Heart right ventricle (tissue), 16 donors: ENCODE measurements at places on chromosomes 16 and 17.
A peak's percentile ranks its signal among the peaks of the same experiment; 100 is the strongest.

- H3K36me3 ChIP-seq = no peaks in the 10 kb centered on the region
- peak overlapping the region; percentile 63 for H3K27ac ChIP-seq
- peaks cover 13% of the 10 kb centered on the region for H3K4me1 ChIP-seq
Observed at GRCh38 chr16:11224096-11224893, 31.7 kb downstream of the SOCS1 start.

GRCh38 chr16:12341423-12341822 lies 364.9 kb downstream of the SNX29 start:
- H3K4me3 ChIP-seq = no peak overlapping the region
- no peak for DNase-seq
- H3K27ac ChIP-seq = no peak overlapping the region
- H3K36me3 ChIP-seq = no peaks in the 10 kb centered on the region
- H3K4me1 ChIP-seq = no peaks in the 10 kb centered on the region

DNA sequence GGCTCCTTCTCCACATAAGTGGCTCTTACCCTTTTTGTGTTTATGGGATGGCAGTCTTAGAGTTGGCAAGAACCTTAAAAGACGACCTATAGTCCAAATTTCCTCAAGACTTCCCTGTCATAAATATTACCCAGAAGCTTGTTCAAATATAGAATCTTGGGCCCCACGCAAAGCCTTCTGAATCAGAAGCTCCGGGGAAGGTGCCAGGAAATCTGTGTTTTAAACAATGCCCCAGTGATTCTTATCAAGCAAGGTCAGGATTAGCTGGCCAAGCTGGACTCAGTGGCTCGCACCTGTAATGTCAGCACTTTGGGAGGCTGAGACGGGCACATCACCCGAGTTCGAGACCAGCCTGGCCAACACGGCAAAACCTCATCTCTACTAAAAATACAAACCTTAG lies 85.7 kb downstream of the TIMM22 start:
- H3K4me3 ChIP-seq = no peak overlapping the region
- H3K36me3 ChIP-seq = peaks cover 92% of the 10 kb centered on the region
- H3K27ac ChIP-seq = peak overlapping the region; percentile 15
- H3K27me3 ChIP-seq = no peaks in the 10 kb centered on the region

DNA sequence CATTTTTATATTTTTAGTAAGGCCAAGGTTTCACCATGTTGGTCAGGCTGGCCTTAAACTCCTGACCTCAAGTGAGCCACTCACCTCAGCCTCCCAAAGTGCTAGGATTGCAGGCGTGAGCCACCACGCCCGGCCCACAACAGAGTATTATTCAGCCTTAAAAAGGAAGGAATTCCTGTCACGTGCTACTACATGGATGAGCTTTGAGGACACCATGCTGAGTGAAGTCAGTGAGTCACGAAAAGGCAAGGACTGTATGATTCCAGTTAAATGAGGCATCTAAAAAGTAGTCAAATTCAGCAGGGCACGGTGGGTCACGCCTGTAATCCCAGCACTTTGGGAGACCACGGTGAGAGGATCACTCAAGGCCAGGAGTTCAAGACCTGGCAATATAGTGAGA lies 9.7 kb downstream of the CSF3 start:
- H3K36me3 ChIP-seq = peaks cover 100% of the 10 kb centered on the region
- no peak overlapping the region for H3K4me3 ChIP-seq
- no peak overlapping the region for H3K27ac ChIP-seq
- H3K4me1 ChIP-seq = peaks cover 49% of the 10 kb centered on the region
- DNase-seq = no peak

- H3K27ac ChIP-seq = no peak overlapping the region
- H3K4me3 ChIP-seq = no peak overlapping the region
- no peak for DNase-seq
Observed at GRCh38 chr17:9878786-9879525, 26.1 kb downstream of the RCVRN start.

DNA sequence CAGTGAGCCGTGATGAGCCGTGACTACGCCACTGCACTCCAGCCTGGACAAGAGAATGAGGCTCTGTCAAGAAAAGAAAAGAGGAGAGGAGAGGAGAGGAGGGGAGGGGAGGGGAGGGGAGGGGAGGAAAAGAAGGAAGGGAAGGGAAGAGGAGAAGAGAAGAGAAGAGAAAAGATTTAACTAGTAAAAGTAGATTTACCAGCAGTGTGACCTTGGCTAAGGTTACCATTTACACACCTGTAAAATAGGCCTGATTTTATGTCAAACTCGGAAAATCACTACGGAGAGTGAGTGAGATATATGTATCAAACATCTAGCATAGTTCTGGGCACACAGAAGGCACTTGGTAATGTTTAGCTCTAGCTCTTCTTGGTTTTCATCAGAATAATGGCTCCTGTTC lies 109.2 kb downstream of the LYRM1 start:
- H3K27me3 ChIP-seq = no peaks in the 10 kb centered on the region
- H3K4me3 ChIP-seq = no peak overlapping the region
- no peak overlapping the region for H3K27ac ChIP-seq
- no peak for DNase-seq
- no peaks in the 10 kb centered on the region for H3K4me1 ChIP-seq
- H3K36me3 ChIP-seq = no peaks in the 10 kb centered on the region

GRCh38 chr16:12142157-12142556 lies 165.6 kb downstream of the SNX29 start:
- H3K36me3 ChIP-seq = peaks cover 4% of the 10 kb centered on the region
- no peak overlapping the region for H3K4me3 ChIP-seq
- peak overlapping the region; percentile 64 for H3K27ac ChIP-seq
- DNase-seq = peak; percentile 43

DNA sequence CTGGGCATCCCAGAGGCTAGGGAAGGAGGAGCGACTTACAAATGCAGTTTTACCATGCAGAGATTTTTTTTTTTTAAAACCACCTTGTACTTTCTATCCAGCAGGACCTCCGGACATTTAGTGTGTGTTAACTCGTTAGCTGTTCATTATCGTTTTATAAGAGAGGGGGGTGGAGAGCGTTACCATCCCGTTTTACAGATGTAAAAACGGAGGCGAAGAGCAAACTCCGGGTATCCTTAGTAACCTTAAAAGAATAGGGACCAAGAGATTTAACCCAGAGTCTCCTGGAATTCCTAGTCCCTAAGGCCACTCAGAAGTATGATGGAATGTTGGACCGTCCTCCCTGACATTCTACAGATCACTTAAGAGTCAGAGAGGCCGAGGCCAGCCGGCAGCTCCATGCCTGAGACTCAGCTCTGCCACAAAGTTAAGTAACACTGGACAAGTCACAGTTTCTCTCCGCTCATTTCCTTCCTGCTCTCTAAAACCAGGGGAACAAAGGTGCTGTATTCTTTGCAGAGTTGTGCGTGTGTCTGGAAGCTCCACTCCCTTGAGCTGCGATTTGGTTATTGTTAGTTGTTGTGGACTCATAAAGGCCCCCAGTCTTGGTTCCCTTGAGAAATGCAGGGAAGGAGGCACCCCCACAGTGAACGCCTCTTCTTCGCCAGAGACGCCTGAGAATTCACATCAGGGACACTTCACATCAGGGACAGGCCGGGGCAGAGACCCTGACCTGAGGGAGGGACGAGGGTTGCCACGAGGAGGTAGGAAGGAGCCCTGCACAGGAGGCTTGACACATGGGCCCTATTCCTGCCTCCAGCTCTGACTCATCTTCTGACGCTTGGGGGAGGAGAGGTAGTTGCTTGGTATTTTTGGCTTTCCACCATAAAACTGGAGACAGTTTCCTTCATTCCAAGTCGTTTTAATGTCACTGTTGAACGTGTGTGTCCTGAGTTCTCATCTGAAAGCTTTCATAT lies 1.2 kb downstream of the DUSP14 start:
- H3K4me1 ChIP-seq = peaks cover 40% of the 10 kb centered on the region
- H3K27ac ChIP-seq = peak overlapping the region; percentile 91
- no peaks in the 10 kb centered on the region for H3K27me3 ChIP-seq
- H3K36me3 ChIP-seq = no peaks in the 10 kb centered on the region

GRCh38 chr17:18257268-18257981 lies 1.1 kb downstream of the FLII start:
- peak overlapping the region; percentile 89 for H3K4me3 ChIP-seq
- peak; percentile 61 for DNase-seq
- H3K27me3 ChIP-seq = no peaks in the 10 kb centered on the region
- peak overlapping the region; percentile 100 for H3K27ac ChIP-seq
- H3K36me3 ChIP-seq = peaks cover 39% of the 10 kb centered on the region
- peaks cover 21% of the 10 kb centered on the region for H3K4me1 ChIP-seq

GRCh38 chr17:44907729-44908470 lies 7.4 kb downstream of the GFAP start:
- no peak overlapping the region for H3K27ac ChIP-seq
- no peak for DNase-seq
- H3K4me3 ChIP-seq = no peak overlapping the region
- H3K27me3 ChIP-seq = peaks cover 19% of the 10 kb centered on the region
- no peaks in the 10 kb centered on the region for H3K36me3 ChIP-seq
- H3K4me1 ChIP-seq = peaks cover 34% of the 10 kb centered on the region

DNA sequence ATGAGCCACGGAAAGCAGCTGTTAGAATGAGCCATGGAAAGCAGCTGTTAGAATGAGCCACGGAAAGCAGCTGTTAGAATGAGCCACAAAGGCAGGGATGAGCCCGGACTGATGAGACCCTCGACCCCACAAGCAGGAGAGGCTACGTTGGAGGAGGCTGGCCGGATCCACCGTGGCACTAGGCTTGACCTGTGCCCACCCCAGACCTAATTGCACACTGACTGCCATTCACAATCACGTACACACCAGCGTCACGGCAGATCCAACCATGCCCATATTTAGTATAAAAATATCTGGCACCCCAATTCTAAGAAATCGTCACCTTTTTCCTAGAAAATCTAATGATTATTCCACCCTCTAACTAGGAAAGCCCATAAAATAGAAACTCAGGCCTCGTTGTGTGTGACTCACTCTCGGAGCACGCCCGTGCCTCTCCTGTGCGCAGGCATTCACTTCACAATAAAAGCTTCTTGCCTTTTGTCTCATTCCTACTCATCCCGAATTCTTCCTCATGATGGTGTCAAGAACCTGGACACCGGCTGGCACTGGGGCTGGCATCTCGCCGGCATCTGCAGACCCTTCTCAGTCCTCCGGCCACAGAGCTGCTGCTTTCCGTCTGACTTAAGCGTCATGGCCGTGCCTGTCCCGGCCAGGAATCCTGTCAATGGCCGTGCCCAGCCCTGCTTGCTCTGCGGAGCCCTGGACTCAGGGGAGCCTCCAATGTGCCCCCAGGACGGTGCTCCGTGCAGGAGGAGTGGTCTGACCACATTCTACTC lies 5.5 kb upstream of the SECTM1 start:
- no peaks in the 10 kb centered on the region for H3K36me3 ChIP-seq
- no peaks in the 10 kb centered on the region for H3K27me3 ChIP-seq
- peak overlapping the region; percentile 45 for H3K4me3 ChIP-seq

- no peaks in the 10 kb centered on the region for H3K36me3 ChIP-seq
- no peaks in the 10 kb centered on the region for H3K27me3 ChIP-seq
- no peaks in the 10 kb centered on the region for H3K4me1 ChIP-seq
- H3K27ac ChIP-seq = no peak overlapping the region
- H3K4me3 ChIP-seq = no peak overlapping the region
Observed at GRCh38 chr16:10652730-10653590, 41.8 kb downstream of the TEKT5 start.

DNA sequence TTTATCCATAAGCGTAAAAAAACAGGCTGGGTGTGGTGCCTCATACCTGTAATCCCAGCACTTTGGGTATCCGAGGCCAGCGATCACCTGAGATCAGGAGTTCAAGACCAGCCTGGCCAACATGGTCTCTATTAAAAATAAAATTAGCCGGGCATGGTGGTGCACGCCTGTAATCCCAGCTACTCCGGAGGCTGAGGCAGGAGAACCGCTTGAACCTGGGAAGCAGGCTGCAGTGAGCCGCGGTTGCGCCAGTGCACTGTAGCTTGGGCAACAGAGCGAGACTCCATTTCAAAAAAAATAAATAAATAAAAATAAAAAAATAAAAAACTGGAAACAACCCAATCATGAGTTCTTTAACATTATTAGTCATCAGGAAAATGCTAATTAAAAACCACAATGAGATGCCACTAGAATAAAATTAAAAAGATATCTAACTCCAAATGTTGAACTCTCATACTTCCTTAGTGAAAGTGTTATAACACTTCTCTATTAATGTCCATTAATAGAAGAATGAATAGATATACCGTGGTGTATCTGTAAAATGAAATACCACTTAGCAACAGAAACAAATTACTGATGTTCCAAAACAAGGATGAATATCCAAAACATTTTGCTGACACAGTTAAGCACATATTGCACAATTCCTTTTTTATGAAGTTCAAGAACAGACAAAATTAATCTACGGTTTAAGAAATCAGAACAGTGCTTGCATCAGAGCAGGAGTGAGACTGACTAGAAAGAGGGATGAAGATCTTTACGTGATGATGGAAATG lies 13.1 kb downstream of the MPHOSPH6 start:
- H3K4me1 ChIP-seq = no peaks in the 10 kb centered on the region
- H3K4me3 ChIP-seq = no peak overlapping the region
- peaks cover 12% of the 10 kb centered on the region for H3K36me3 ChIP-seq
- no peak overlapping the region for H3K27ac ChIP-seq

GRCh38 chr17:38704606-38705522 lies at the start of gene MLLT6:
TSS of gene MLLT6 (plus strand) at chr17:38705273. CDS start at chr17:38705633, 360 bp downstream.
- peak; percentile 81 for DNase-seq
- H3K4me1 ChIP-seq = peaks cover 31% of the 10 kb centered on the region
- peaks cover 5% of the 10 kb centered on the region for H3K36me3 ChIP-seq
- no peaks in the 10 kb centered on the region for H3K27me3 ChIP-seq
- H3K4me3 ChIP-seq = peak within 1 kb of the TSS; percentile 89

GRCh38 chr16:19843371-19843770 lies 41.3 kb downstream of the GPRC5B start:
- no peaks in the 10 kb centered on the region for H3K27me3 ChIP-seq
- no peaks in the 10 kb centered on the region for H3K36me3 ChIP-seq
- DNase-seq = no peak
- H3K4me1 ChIP-seq = no peaks in the 10 kb centered on the region
- H3K4me3 ChIP-seq = no peak overlapping the region

DNA sequence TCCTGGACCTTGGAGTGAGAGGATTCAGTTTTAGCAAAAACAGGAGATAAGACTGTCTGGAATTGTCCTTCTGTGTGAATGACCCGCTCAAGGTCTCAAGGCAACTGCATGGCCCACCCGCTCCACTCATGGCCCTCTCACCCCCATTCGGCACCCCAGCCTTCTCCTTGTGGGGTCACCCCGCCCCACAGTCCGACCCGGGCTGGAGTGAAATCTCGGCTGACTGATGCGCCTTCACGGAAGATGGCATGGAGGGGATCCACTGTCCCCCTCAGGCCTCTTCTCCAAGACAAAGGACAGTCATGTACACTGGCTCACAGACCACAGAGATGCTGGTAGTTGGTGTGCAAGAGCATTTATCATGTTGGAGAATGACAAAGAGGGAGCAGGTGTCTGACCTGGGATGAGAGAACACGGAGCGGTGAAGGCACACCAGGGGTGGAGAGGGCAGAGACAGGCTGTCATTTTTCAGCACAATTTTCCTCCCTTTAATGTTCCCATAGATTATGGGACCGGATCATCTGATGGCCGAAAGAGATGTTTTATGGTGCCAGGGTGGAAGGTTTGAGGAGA lies 391.9 kb upstream of the TNRC6C start:
- no peak overlapping the region for H3K4me3 ChIP-seq
- no peak overlapping the region for H3K27ac ChIP-seq

- H3K4me1 ChIP-seq = no peaks in the 10 kb centered on the region
- no peaks in the 10 kb centered on the region for H3K36me3 ChIP-seq
- no peak overlapping the region for H3K4me3 ChIP-seq
- H3K27ac ChIP-seq = no peak overlapping the region
- no peaks in the 10 kb centered on the region for H3K27me3 ChIP-seq
Observed at GRCh38 chr17:33199571-33200510, 93.3 kb downstream of the ASIC2 start.

GRCh38 chr17:700504-701094 lies 14.0 kb downstream of the VPS53 start:
- H3K36me3 ChIP-seq = peaks cover 41% of the 10 kb centered on the region
- H3K27ac ChIP-seq = no peak overlapping the region
